ENCODE measurements at places on chromosomes 11 and 22.

- DNase-seq = no peak
These were observed 36.3 kb upstream of the CBX7 start for GRCh38 chr22:39188809-39189208.

DNA sequence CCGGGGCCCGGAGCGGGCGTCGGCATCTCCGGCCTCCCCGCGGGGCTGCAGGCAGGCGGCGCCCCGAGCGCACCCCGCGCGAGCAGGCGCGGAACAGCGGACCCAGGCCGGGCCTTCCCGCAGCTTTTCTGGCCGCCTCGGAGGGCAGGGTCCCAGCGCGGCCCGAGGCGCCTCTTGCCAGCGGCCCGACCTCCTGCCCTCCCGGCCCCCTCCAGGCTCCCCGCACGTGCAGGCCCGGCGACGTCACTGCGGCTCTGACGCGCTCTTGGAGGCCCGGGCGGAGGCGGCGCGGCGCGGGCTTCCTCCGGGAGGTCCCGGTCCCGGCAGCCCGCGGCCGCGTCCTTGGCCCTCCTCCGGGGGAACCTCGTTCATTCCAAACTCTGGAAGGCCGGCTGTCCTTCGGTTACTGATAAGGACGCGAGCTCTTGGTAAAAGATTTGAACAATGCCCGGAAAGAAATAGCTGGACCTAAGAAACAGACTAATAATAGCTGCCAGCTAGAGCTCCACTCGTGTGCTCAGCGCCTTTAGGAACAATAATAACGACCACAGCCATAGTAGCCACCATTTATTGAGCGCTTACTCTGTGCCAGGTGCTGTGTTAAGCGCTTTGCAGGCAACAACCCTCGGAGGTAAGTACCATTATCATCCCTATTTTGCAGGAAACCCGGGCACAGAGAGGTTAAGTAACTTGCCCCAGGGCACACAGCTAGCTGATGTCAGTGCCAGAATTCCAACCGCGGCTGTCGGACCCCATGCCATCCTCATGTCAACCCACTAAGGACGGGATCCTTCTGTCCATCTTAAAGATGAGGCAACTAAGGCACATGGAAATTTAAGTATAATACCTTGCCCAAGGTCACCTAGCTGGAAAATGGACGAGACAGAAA is 39.1 kb upstream of the CREB3L1 start:
- DNase-seq = no peak

GRCh38 chr22:24153353-24153752 is 27.9 kb upstream of the SUSD2 start:
- no peak for DNase-seq

GRCh38 chr22:19218541-19219233 is 40.2 kb upstream of the SLC25A1 start:
- no peak for DNase-seq

GRCh38 chr11:129317571-129317970 is 58.1 kb upstream of the BARX2 start:
- DNase-seq = no peak

DNA sequence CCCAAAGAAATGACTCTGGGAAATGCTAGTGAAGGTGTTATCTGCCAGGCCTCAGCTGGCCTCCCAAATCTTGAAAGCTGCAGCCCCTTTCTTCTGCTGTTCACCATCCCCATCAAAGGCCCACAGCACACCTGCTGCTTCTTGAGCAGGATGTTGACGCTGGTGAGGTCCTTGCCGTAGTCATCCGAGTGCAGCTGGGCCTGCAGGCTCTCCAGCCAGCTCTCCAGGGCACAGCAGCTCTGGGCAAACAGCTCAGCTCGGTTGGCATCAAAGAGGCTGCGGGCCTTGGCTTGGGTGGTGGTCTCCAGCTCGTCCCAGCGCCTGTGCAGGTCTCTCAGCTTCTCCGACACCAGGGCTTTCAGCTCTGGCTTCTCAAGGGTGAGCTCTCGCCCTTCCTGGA is 18.5 kb upstream of the RBM4B start:
- no peak for DNase-seq

GRCh38 chr11:16793009-16793408 is 54.6 kb downstream of the C11orf58 start:
- no peak for DNase-seq

GRCh38 chr11:335779-336658 is 15.4 kb upstream of the IFITM3 start:
- no peak for DNase-seq

GRCh38 chr22:17910561-17911311 is 113.6 kb downstream of the MICAL3 start:
- no peak for DNase-seq

DNA sequence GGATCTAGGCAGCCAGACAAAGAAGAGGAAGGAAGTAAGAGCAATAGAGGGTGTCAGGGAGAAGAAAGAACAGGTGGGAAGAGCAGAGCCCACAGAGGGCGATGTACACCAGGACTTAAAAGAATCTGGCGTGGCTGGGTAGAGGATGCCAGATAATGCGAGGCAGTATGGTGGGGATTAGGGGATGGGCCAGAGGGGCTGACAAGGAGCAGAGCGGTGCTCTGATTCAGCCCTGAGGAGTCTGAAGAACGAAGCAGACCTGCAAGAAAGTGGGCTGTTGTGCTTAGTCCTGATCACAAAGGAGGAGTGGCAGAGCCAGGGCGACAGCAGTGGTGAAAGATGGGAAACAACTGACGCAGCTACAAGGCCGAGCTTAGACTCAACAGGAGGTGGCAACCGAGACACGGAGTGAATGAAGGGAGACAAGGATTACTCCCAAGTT is 163.7 kb downstream of the LARGE1 start:
- DNase-seq = no peak

DNA sequence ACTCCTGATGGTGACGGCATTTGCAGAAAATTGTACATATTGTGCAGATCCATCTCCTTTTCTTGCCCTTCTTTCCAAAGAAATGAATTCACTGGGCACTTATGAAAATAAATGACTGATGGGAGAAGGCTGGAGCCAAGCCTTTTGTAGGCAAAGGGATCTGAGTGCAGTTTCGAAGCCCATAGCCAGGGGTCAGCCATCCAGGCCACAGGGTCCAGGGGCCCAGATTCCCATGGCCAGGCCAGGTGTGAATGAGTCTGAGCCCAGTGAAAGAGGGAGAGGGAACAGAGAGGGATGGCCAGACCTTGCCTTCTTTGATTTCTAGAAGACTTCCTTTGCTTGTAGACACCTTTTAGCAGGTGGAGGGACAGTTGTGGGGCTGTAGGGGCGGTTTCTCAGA is 209.1 kb downstream of the KIRREL3 start:
- DNase-seq = no peak

DNA sequence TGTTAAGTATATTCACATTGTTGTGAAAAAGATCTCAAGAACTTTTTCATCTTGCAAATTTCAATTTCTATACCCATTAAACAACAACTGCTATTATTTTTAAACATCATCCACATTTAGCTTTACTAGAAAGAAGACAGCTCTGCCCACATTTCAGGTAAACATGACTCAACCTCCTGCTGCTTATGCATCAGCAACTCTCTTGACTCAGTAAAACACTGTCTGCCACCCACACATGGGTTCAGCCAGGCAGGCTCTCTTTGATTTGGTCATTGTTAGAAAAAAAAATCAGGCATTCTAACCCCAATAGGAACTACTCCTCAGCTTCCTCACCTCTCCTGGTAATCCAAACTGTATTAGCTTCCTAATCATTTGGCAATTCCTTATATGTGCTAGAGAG is 5.1 kb upstream of the ENDOD1 start:
- DNase-seq = no peak

- DNase-seq = no peak
These were observed 46.2 kb downstream of the BLID start for GRCh38 chr11:122069707-122070360.

- DNase-seq = no peak
These were observed 14.9 kb downstream of the ZNRF3 start for GRCh38 chr22:28898233-28898629.

- DNase-seq = no peak
These were observed 37.2 kb upstream of the ADSL start for GRCh38 chr22:40308999-40309573.

GRCh38 chr11:86482692-86483091 is 108.0 kb downstream of the CCDC81 start:
- DNase-seq = no peak

GRCh38 chr11:87366346-87366745 is 328.6 kb downstream of the TMEM135 start:
- no peak for DNase-seq

DNA sequence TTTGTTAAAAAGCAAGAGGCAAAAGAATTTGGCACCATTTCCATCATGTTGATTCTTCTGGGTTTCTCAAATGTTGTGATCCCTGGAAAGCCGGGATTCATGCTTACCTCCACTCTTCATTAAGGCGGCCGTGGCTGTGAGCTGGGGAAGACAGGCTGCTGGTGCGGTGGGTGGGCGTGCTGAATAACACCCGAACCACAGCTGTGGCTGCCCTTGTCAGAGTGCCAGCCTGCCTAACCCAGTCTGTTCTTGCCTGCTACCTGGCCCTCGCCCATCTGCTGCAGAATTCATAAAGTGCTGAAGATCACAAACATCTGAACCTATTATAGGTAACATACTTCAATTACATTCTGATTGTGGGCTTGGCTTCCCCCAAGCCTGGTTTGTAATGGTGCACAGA is 95.8 kb upstream of the RCN1 start:
- DNase-seq = no peak

GRCh38 chr11:93054881-93055280 is 85.4 kb downstream of the MTNR1B start:
- DNase-seq = no peak

GRCh38 chr11:102950622-102951081 is 4.9 kb downstream of the MMP13 start:
- DNase-seq = no peak

- DNase-seq = no peak
These were observed 934.9 kb downstream of the BRD1 start for GRCh38 chr22:48892578-48893287.

- no peak for DNase-seq
These were observed 132.0 kb downstream of the BUD13 start for GRCh38 chr11:116640641-116641402.

DNA sequence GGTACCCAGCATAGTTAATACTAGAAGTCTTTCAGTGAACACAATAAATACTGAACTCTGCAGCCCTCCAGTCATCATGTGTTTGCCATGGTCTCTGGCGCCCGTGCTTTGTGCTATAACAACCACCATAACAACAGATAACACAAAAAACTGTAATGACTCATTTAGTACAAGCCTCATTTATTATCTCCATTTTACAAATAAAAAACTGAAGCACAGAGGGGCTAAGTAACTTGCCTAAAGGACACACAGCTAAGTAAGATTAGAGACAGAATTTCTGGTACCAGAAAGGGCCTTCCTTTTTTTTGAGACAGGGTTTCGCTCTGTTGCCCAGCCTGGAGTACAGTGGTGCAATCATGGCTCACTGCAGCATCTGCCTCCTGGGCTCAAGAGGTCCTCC is 19.5 kb downstream of the RBFOX2 start:
- DNase-seq = no peak

DNA sequence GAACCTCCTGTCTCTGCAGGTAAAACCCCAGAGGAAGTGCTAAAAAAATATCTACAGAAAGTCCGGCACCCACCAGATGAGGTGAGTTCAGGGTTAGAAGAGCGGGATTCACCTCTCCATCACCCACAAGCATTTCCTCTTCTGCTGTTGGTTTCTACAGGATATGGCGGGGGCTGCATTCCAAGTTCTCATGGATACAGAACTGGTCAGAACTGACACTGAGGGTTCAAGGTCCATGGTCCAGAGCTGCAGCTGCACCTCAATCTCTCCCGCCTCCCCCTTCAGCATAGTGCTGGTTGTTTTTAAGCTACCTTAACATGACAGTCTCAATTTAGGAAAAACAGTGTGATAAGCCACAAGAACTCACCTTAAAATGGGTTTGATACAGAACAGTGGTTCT is 19.2 kb downstream of the DTX4 start:
- no peak for DNase-seq

- DNase-seq = no peak
These were observed 28.0 kb upstream of the RRAS2 start for GRCh38 chr11:14386895-14387480.

- DNase-seq = no peak
These were observed 72.9 kb upstream of the EED start for GRCh38 chr11:86171627-86172026.

- no peak for DNase-seq
These were observed 10.1 kb upstream of the NCF4 start for GRCh38 chr22:36850682-36851081.

All from stimulated activated CD8-positive, alpha-beta memory T cell treated with anti-CD3 and anti-CD28 coated beads, Interleukin-4, amount 100 ng/mL, for 4 hours (primary cell).